Right atrium auricular region (tissue), 2 donors: ENCODE measurements at places on chromosomes 3 and 15.

- no peak for DNase-seq
These were observed 121.0 kb downstream of the GREM1 start for GRCh38 chr15:32838820-32839219.

DNA sequence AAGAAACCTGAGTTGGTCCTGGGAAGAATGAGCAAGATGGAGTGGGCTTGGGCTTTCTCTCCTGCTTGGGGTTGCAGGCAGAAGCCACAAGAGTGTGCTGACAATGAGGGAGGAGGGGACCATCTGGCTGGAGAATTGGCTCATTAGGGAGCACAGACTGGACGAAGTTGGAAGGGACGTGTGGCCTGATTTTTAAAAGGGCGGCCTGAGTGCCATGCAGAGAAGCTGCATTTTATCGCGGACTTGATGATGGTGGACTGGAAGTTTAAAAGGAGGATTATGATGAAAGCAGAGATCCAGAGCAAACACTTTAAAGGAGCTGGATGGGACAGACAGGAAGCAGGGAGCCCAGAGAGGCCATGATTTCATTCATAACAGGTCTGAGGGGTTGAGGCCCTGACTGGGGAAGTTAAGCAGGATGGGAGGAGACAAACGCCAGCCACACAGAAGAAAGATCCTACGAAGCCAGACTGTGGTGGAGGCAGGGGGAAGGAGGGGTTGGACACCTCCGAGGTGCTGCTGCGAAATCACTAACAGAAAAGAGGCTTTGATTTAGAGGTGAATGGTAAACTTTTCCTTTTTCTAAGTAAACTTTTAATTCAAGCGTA, 23.6 kb downstream of the TLNRD1 start:
- no peak for DNase-seq

DNA sequence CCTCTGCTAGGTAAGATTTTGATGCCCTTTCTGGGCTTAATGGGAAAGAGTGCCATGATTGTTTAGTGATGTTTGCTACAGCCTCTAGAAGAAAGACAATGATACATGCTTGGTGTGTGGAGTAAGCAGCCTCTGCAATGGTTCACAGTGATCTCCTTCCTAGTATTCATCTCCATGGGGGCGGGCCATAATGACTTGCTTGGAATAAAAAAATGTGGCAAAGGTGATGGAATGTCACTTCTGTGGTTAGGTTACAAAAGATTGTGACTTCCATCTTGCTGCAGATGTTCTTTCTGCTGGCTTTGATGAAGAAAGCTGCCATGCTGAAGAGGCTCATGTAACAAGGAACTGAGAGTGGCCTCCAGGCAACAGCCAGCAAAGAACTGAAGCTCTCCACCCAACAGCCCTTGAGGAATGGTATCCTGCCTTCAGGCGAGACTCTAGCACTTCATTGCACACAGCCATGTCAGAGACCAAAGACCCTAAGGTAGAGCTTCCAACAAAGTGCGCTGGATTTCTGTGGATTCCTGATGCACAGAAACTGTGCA, 139.1 kb upstream of the LRIG1 start:
- no peak for DNase-seq

GRCh38 chr3:37909067-37909911, 47.6 kb downstream of the CTDSPL start:
- no peak for DNase-seq

GRCh38 chr3:57006179-57006657, 54.2 kb upstream of the SPATA12 start:
- no peak for DNase-seq

- no peak for DNase-seq
These were observed 46.2 kb upstream of the PRTG start for GRCh38 chr15:55789066-55789660.

DNA sequence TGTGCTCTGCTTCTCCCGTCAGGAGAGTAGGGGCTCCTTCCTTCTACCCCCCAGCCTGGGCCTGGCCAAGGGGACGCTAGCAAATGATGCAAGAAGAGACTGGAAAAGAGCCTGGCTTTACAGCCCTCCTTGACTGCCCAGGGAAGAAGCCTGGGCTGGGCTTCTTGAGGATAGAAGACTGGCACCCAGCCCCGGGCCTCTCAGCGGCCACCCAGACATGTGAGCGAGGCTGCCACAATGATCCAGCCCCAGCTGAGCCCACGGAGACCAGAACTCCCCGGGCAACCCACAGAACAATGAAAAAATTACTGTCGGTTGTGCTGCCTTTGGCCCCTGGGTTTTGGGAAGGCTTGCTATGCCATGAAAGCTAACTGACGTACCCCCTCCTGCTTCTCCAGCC, 100.6 kb upstream of the PRR20G start:
- DNase-seq, result no peak

- no peak for DNase-seq
These were observed 89.9 kb upstream of the TSPAN3 start for GRCh38 chr15:77160562-77161478.

DNA sequence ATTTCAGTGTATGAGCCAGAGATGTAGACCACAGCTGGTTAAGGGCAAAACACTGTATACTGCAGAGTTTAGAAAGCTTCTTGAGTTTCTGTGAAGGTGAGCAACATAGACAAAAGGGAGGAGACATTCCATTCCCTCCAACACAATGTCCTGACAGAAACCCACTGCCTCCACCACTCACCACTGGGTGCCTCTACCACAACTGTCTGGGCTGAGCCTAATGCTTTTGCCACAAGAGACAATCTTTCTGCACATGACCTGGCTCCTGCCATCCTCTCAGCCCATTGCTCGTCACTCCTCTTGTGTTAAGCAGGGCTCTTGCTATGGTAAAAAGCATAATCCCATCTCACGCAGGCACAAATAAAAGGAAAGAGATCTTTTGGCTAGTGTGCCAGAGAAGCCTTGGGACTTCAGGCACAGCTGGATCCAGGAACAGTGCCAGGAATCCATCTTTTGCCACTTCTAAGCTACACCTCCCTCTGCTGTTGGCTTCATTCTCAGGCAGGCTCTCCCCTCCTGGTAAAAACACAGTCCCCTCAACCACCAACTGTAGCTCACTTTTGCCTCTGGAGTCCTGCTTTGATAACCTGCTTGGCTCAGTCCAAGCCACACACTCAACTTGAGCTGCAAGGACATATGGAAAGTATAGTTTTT, 140.6 kb upstream of the PRR20G start:
- DNase-seq, result no peak

DNA sequence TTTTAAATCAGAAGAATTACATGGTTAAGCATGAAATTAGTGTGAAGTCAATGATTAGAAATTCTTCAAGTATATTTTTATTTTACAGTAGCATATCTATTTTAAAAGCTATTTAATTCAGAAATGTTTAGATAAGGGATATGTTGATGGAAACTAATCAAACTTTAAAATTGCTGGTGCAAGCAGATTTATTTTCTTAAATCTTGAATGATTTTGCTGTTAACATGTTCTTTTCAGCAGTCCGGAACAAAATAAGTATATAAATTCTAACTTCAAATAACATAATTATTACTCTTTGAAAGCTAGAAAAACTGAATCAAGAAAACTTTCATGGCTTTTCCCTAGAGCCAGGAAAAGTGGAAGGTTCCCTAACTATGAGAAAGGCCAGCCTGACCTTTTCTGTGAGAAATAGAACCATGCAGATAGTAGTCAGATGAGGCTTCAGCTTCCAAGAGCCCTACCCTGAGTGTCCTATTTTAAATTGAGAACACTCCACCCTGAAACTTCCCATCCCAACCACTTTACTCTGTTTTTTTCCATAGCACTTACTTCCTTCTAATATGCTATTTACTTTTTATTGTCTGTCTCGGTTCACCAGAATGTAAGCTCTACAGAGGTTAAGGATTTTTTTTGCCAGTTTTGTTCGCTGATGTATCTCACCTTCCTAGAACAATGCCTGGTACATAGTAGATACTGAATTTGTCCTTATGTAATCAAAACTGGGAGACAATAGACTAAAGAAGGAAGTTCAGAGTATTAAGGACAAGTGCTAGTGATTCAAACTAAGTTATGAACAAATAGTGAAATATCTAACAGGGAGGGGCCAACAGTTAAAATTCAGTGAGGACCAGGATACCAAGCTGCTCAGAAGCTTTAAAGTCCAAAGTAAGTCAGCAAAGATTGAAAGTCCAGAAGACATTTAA, 66.8 kb downstream of the CD200R1L start:
- no peak for DNase-seq

GRCh38 chr3:64691051-64691450, 3.3 kb upstream of the ADAMTS9 start:
- peak; percentile 60 for DNase-seq

DNA sequence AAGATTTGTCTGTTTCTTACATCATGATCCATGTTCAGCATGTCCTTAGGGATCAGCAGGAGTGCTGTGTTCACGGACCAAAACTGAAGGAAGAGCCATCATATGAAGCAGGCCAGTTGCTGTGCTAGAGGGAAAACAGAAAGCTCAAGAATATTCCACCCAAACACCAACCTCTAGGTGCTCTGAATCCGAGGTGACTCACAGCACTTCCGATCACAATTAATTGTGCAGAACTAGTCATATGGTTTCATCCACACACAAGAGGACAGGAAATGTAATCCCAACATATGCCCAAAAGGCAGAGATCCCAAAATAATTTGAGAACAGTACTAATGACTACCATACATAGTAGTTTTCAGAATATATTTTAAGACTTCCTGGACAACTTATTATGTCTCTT, 257.9 kb upstream of the KCNH8 start:
- no peak for DNase-seq

DNA sequence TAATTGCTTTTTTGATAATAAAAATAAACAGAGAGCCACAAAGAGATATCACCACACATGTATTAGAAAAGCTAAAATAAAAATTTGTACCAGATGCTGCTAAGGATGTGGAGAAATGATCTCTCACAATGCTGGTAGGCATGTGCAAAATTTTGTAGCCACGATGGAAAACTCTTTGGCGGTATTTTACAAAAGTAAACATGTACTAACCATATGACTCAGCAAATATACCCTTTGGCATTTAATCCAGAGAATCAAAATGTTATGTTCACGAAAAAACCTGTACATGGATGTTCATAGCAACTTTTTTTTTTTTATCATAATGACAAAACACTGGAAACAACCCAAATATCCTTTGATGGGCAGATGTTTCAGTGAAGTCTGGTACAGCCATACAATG, 261.2 kb downstream of the LPP start:
- DNase-seq, result no peak

GRCh38 chr15:81940467-81941451, 105.1 kb downstream of the MEX3B start:
- no peak for DNase-seq
